ENCODE measurements at places on chromosomes 13 and 19. TPM values are rescaled to one million over a fixed set of nuclear protein-coding genes. Genes with fewer than 3 reads are reported as not detected.
A peak's percentile ranks its signal among the peaks of the same experiment; 100 is the strongest.

Gene PSG2
- total RNA-seq = not detected

DNA sequence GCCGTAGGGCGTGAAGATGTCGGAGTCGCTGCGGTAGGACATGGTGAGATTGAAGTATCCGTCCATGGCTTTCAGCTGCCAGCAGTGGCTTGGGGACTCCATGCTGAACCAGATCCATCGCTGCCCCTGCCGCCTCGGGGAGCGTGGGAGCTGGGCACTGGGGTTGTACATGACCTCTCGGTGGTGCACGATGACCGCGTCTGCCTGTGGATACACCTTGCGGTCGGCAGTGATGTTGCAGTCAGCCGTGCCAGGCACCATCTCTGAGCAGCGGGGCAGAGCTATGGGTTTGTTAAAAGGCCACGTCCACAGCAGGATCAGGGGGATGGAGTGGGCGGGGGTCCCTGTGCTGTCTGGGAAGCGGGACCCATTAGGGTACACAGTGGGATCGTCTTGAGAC is 7.4 kb downstream of the FUT6 start:
- no peak overlapping the region for H3K27ac ChIP-seq
- H3K27me3 ChIP-seq = peaks cover 18% of the 10 kb centered on the region
- H3K36me3 ChIP-seq = no peaks in the 10 kb centered on the region

DNA sequence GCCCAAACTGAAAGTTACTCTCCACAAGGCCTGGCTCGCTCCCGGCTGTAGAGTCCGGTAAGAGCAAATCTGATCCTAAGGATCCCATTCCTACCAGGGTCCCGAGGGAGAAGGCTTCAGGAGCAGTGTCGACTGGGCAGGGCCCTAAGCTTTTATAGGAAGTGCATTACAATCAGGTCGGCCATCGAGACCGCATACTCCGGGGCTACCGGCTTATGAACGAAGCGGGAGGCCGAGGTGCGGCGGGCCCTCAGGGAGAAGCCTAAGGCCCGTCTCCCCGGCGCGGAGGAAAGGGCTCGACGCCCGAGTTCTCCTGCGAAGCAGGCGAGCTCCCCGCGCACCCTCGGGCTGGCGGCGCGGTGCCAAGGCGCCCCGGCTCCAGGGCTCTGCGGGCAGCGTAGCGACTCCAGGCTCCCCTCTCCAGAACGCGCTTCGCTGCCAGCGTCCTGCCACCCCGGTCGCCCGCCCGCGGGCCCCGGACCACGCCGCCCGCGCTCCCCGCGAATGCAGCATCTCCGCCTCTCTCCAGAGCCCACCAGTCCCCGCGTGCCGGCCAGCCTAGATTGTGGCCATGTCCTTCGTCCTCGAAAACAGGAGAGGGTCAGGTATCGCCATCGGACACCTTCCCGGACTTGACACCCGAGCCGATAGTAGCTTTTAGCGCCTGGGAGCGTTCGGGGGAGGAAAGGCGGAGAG is 1.4 kb downstream of the EFNB2 start:
- H3K27ac ChIP-seq = peak overlapping the region; percentile 88
- H3K36me3 ChIP-seq = no peaks in the 10 kb centered on the region
- peak overlapping the region; percentile 94 for H3K4me3 ChIP-seq
- H3K4me1 ChIP-seq = peaks cover 37% of the 10 kb centered on the region
- H3K27me3 ChIP-seq = no peaks in the 10 kb centered on the region

- H3K36me3 ChIP-seq = no peaks in the 10 kb centered on the region
- H3K4me1 ChIP-seq = no peaks in the 10 kb centered on the region
- no peak for DNase-seq
- H3K27ac ChIP-seq = no peak overlapping the region
These were observed 784.1 kb downstream of the UQCRFS1 start for GRCh38 chr19:28428663-28429348.

DNA sequence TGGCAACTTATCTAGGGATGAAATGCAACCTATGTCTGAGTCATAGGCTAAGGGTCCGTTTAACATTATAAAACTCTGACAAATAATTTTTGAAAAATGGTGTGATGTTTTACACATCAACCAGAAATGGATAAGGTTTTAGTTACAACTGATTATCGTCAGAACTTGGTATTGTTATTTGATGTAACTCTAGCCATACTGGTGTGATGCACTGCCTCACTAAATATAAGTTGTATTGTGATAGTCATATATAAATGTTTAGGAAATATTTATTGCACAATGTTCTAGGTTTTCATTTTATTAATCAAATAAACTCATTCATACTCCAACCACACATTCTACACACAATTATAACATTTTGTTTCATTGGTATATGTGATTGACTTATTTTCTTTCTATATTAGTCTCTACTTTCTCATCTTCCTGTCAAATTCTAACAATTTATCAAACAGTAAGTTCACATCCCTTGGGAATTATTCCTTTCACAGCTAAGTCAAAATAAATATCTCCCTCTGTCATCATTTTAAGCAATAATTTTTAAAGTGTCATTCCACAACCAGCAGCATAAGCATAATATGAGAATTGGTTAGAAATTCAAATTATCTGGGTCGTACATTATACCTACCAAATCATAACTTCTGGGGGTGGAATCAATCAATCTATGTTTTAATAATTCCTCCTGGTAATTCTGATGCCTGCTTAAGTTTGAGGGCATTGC is 873.9 kb downstream of the SLITRK1 start:
- H3K4me1 ChIP-seq = no peaks in the 10 kb centered on the region
- H3K36me3 ChIP-seq = no peaks in the 10 kb centered on the region
- H3K27me3 ChIP-seq = no peaks in the 10 kb centered on the region
- no peak for DNase-seq

DNA sequence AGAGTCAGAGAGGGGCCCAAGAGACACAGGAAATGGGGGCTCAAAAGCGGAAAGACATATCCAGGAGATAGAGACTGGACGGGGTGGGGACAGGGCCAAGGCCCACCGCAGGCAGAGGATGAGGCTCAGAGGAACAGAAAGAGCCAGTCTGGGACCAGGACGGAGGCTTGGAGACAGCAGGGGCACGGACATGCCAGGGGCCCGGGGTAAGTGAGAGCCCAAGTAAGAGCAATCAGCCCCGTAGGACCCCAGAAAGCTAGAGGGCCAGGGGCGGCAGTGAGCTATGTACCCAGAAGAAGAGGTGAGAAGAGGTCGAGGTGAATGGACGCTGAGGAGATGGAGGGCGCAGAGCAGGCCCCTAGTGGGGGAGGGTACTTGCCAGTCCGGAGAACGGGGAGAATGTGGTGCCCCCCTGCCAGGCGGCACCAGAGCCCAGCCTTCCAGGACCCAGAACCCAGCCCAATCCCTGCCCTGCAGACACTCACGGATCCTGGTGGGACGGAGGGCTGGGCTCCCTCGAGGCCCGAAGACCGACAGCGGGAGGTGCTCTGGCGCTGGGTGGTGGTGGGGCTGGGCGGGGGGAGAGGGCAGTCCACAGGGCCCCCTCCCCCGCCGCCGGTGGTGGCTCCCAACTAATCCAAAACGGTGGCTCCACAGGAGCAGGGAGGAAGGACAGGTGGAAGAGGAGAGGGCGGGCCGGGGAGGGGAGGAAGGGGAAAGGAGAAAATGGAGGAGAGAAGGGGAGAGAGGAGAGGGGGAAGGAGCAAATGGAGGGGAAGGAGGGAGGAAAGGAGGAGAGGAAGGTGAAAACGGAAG is 1.0 kb downstream of the GRIK5 start:
- no peaks in the 10 kb centered on the region for H3K4me1 ChIP-seq
- no peak for DNase-seq
- peaks cover 52% of the 10 kb centered on the region for H3K27me3 ChIP-seq
- H3K4me3 ChIP-seq = peak overlapping the region; percentile 45
- peak overlapping the region; percentile 37 for H3K27ac ChIP-seq

DNA sequence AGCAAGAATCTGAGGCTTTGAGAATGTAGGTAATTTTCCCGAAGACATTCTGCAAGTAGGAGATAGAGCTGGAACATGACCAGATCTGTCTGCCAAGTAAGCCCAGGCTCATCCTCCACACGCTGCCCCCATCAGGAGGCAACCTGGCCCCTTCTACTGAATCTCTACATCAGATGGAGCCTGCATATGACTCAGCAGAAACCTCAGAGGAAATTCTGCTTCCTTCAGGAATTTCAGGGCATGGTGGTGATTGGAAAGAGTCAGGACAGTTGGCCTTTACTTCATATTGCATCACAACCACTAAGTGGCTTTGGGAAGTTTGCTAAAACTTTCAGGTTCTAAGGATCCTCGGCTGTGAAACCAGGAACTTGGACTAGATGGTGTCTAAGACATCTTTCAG is 85.2 kb downstream of the LRRC63 start:
- no peaks in the 10 kb centered on the region for H3K27me3 ChIP-seq
- H3K4me1 ChIP-seq = peaks cover 37% of the 10 kb centered on the region
- H3K4me3 ChIP-seq = no peak overlapping the region
- peak overlapping the region; percentile 66 for H3K27ac ChIP-seq
- no peak for DNase-seq

DNA sequence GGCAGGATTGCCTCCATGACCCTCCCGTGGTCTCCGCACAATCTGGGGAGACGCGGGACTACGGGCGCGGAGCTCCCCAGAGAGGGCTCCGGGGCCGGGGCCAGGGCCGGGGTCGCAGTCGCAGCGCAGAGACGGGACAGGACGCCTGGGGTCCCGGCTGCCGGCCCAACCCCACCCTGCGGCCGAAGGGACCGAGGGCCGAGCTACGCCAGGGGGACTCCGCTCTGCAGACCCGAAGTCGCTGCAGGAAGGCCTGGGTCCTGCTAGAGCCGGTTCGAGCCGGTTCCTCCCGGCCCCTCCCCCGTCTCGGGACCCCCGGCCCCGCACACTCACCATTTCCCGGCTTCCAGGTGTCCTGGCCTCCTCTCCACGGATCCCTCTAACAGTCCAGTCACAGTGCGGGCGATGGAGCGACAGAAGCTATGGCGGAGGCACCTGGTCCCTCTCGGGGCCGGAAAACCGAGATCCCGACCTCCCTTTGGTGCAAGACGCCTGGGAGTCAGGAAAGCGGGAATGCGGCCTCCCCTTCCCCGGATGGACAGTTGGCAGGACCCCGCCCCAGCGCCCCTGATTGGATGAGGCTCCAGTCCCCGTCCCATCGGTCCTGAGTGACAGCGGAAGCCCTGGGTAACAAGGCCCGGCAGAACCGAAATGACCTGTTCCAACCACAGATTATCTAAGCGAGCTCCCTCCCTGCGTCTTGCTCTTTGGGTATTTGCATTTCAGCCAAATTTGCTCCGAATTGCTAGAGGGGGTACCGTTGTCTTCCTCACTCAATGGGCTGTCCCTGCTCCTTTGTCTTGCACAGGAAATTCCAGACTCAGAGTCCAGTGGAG is at the start of gene ZNF625:
TSS of gene ZNF625 (minus strand) at position 512 of the 836 bp plus-strand sequence. CDS start at position 336, 176 bp downstream.
- H3K36me3 ChIP-seq = peaks cover 6% of the 10 kb centered on the region
- peaks cover 12% of the 10 kb centered on the region for H3K4me1 ChIP-seq
- H3K4me3 ChIP-seq = peak within 1 kb of the TSS; percentile 69

DNA sequence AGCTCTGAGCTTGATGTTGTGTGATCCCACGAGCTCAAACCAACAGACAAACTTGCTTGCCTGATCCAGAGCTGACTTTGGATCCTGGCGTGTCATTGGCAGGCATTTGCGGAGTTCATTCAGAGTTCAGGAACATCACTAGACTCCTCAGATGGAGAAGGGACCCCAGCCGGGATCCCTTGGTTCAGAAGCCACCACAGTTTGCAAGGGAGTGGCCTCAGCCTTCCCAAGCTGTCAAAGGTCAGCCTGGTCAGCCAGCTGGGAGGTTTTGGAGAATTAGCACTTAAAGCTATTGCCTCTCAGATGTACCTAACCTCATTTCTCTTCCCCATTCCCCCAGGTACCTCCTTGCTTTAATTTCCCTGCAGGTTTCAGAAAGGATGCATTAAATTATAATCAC is 208.8 kb upstream of the SOX21 start:
- no peak overlapping the region for H3K27ac ChIP-seq
- H3K4me3 ChIP-seq = no peak overlapping the region
- no peaks in the 10 kb centered on the region for H3K36me3 ChIP-seq
- H3K27me3 ChIP-seq = no peaks in the 10 kb centered on the region

DNA sequence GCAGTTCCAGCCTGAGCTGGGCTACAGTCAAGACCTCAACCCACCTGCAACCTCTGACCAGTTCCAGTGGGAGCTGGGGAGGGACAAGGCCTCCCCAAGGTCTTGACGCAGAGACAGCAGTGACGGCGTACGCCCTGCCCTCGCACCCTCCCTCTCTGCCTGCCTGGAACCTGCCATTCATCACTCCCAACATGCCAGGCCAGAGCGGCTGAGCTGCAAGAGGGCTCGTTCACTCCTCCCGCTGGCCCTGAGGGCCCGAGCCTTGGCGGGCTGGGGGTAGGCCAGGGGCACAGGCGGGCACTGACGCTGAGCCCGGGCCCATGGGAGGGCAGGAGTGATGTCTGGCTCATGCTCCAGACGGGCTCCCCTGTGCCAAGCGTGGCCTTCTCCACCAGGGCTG is 8.2 kb downstream of the NDUFA11 start:
- peaks cover 44% of the 10 kb centered on the region for H3K36me3 ChIP-seq
- peak; percentile 7 for DNase-seq
- peaks cover 23% of the 10 kb centered on the region for H3K4me1 ChIP-seq
- H3K27ac ChIP-seq = no peak overlapping the region
- no peaks in the 10 kb centered on the region for H3K27me3 ChIP-seq
- no peak overlapping the region for H3K4me3 ChIP-seq

- no peaks in the 10 kb centered on the region for H3K36me3 ChIP-seq
- H3K4me3 ChIP-seq = peak overlapping the region; percentile 44
- peaks cover 33% of the 10 kb centered on the region for H3K4me1 ChIP-seq
- DNase-seq = peak; percentile 79
- no peaks in the 10 kb centered on the region for H3K27me3 ChIP-seq
These were observed 31.7 kb downstream of the DNAJC15 start for GRCh38 chr13:43054803-43055802.

DNA sequence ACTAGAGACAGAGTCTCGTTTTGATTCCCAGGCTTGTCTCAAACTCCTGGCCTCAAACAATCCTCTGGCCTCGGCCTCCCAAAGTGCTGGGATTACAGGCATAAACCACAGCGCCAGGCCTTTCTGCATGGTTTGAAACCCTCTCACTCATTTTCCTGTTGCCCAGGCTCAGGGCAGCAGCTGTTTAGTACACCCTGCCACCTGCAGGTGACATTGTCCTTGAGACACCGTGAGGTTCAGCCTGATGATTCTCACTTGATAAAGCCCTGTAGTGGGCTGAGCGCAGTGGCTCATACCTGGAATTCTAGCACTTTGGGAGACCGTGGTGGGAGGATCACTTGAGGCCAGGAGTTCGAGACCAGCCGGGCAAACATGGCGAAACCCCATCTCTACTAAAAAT is 12.5 kb downstream of the IL12RB1 start:
- H3K4me1 ChIP-seq = no peaks in the 10 kb centered on the region
- no peak overlapping the region for H3K4me3 ChIP-seq
- no peak overlapping the region for H3K27ac ChIP-seq
- no peaks in the 10 kb centered on the region for H3K36me3 ChIP-seq

DNA sequence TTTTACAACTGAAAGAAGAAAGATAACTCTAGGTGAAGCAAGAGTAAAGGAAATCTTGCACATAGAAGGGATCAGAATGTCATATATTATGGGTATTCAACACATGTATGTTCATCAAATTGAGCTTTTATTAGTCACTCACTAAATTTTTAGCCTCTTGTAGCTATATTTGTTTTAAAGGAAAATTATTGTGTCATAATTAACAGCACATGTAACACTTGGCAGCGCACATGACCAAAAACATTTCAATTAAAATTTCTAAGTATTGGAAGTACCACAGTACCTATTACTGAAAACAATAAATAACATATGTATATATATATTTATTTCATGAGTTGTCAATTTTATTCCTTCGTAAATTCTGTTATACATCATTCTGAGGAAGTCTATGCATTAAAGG is 2800.4 kb downstream of the PCDH9 start:
- no peaks in the 10 kb centered on the region for H3K27me3 ChIP-seq
- H3K36me3 ChIP-seq = no peaks in the 10 kb centered on the region
